H1 (cell line): ENCODE measurements at places on chromosomes 4 and X.

DNA sequence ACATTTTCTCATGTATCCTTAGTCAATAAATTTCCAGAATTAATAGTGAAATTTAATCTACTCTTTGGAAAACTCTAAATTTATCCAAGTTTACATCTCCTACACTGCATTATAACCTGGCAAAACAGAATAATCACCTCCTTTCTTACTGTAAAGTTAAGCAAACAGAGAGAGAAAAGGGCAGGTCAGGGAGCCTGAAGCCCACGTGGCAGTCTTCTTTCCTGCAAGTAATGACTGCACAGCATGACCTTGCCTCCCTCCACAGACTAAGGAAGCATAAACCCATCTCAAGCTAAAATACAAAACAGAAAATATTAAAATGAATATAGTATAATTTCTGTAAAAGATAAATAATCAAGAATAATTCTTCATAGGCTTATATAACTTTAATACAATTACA lies 1153.0 kb downstream of the C4orf33 start:
- H3K4me3 ChIP-seq: no peak overlapping the region
- no peaks in the 10 kb centered on the region for H3K36me3 ChIP-seq
- no peak overlapping the region for H3K27ac ChIP-seq
- H3K27me3 ChIP-seq: no peaks in the 10 kb centered on the region
- DNase-seq: no peak

DNA sequence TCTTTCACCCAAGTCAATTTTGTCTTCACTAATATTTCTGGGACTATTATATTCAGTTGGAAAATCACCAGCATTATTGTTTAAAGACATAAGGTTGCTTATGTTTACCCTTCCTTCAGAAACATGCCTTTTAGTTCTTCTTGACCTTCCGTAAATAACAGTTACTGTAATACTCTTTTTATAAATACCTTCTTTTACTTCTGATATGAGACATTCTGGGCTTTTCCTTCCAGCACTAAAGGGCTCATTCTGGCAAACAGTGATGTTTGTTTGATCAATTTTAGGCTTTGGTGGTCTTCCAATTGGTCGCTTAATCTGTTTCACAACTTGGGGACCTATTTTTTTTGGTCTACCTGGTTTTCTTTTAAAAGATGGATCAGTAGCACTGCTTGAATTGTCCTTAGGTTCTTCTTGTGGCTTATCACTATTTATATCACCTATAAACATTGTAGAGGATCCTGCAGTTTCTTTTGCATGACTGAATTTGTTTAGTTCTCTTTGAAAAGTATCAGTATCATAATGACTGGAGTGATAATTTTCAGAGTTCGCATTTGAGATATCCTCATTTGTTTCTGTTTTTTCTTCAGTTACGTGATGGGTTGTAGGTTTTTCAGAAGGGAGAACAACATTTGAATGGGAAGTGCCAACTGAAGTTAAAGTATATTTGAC lies 64.8 kb downstream of the NCAPG start:
- no peaks in the 10 kb centered on the region for H3K4me1 ChIP-seq
- no peaks in the 10 kb centered on the region for H3K36me3 ChIP-seq
- H3K27me3 ChIP-seq: no peaks in the 10 kb centered on the region
- DNase-seq: no peak

DNA sequence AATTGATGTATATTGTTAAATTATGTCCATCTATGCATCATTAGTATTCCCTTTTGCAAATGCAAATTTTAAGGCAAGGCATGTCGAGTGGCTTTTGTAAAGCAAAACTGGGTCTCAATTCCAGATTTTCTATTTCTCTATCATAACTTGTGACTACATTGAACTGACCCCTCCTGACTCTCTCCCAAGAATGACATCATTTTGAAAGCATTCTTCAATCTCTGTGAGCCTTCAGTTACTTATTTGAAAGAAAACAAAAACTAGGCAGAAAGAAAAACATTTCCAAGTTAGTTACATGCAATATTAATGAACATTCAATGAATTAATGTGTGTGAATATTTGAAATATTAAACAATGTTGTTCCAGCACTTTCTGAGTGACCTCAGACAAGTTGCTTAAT lies 314.3 kb upstream of the CLNK start:
- no peak for DNase-seq
- no peaks in the 10 kb centered on the region for H3K4me1 ChIP-seq
- no peak overlapping the region for H3K27ac ChIP-seq
- H3K36me3 ChIP-seq: no peaks in the 10 kb centered on the region
- no peak overlapping the region for H3K4me3 ChIP-seq
- no peaks in the 10 kb centered on the region for H3K27me3 ChIP-seq

- H3K27ac ChIP-seq: no peak overlapping the region
- H3K27me3 ChIP-seq: no peaks in the 10 kb centered on the region
- H3K4me3 ChIP-seq: no peak overlapping the region
- no peaks in the 10 kb centered on the region; the same call in 1 of the 2 replicates for H3K4me1 ChIP-seq
Observed at GRCh38 chr4:15260758-15261157, 167.1 kb upstream of the C1QTNF7 start.

GRCh38 chr4:114857831-114858230 lies 255.6 kb downstream of the NDST4 start:
- H3K27me3 ChIP-seq: no peaks in the 10 kb centered on the region
- peaks cover 2% of the 10 kb centered on the region; the same call in 1 of the 2 replicates for H3K36me3 ChIP-seq
- DNase-seq: no peak
- no peak overlapping the region for H3K27ac ChIP-seq

GRCh38 chr4:97656044-97656720 lies 487.1 kb downstream of the STPG2 start:
- no peak overlapping the region for H3K4me3 ChIP-seq
- no peaks in the 10 kb centered on the region for H3K4me1 ChIP-seq
- no peaks in the 10 kb centered on the region for H3K27me3 ChIP-seq
- no peak overlapping the region for H3K27ac ChIP-seq
